ENCODE measurements at places on chromosomes 3 and 15.

- peak; percentile 57 for DNase-seq
Observed at GRCh38 chr15:31263751-31264558, 62.7 kb upstream of the KLF13 start.

- no peak for DNase-seq
Observed at GRCh38 chr15:68311464-68311835, 33.9 kb downstream of the FEM1B start.

DNA sequence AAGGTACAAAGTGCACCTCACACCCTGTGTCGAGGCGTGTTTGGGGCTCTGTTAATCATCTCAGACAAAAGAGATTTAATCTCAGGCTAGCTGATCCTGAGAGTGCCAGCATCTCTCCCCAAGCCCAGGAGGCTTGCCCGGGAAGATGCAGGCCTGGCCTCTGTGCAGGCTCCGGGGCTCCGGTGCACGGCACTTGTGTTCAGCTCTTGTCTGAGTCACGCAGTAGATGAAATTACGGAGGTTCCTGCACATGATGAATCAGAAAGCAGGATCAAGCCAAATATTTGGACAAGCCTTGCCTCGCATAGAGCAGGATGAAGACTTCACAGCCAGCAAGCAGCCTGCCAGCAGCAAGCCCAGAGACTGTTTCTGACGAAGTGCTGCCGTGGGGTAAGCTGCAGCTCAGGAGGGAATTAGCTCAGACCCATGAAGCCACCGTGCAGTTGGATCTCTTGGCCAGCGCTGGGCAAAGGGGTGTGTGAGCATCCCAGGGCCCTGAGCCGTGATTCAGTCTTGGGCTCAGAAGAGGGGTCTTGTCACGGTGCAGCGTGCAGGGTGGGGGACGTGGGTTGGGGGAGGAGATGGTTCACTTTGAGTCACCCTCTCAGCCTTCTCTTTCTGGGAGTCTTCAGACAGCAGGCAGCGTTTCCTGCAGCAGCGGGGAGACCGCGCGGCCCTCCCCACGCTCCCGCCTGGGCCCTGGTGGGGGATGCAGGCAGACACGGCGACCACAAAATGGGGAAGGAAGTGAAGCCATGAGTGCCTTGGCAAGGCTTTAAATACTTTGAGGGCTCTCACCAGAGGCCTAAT lies 89.2 kb upstream of the MEF2A start:
- DNase-seq = no peak

- DNase-seq = no peak
Observed at GRCh38 chr15:45794304-45794703, 159.5 kb downstream of the SQOR start.

GRCh38 chr15:73951601-73952000 lies 25.3 kb downstream of the LOXL1 start:
- DNase-seq = no peak

GRCh38 chr3:193980326-193980725 lies 155.6 kb upstream of the HES1 start:
- DNase-seq = no peak

GRCh38 chr15:93233710-93234109 lies 144.7 kb upstream of the RGMA start:
- DNase-seq = no peak

DNA sequence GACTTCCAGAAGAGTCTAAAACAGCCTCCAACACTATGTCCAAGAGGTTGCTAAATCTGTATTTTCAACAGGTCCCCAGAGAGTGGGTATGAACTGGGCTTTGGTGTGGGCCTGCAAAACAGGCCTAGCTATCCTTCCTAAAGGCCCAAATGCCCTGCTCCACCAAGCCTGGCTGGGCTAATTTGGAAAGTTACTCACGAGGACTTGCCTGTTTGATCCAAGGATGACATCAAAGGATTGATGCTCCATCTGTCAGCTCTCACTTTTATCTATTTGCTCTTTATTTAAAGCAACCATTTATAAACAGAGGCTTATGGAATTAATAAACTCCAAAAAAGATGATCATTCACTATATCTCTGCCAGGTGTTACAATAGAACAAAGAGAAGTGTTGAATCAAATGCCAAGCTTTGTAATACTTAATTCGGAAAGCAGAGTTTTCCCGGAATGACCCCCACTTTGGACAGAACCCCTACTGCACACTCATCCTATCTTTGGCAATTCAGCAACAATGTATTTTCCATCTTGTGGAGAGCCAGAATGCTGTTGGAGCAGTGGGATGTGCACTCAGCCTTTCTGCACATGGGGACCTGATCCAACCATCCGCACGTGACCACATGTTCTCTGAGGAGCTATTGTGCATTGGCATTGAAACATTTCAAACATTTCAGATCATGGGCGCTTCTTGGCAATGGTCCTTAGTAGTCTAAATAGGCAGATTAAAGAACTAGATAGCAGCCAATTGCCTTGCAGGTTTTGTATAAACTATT lies 163.3 kb upstream of the THBS1 start:
- no peak for DNase-seq

DNA sequence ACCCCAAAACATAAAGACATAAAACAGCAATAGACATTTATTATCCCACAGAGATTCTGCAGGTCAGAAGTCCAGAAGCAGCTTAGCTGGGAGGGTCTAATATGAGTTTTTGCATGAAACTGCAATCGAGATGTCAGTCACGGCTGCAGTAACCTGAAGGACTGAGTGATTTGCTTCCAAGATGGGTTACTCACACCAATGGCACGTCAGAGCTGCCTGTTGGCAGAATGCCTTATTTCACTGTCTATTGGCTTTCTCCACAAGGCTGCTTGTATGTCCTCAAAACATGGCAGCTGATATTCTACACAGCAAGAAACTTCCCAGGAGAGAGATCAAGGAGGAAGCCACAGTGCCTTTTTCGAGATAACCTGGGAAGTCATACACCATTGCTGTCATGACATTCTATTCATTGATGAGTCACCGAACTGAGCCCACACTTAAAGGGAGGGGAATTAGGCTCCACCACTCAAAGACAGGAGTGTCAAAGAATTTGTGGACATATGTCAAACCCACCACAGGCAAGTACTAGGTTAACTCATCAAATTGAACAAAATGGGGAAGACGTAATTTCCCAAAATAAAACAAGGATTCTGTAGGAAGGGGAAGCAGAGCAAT lies 122.2 kb downstream of the SYNPR start:
- DNase-seq = no peak

GRCh38 chr15:89243046-89243690 lies 611 bp upstream of the FANCI start:
- DNase-seq = no peak
